ENCODE measurements at places on chromosomes 12 and 14. TPM values are rescaled to one million over a fixed set of nuclear protein-coding genes. Genes with fewer than 3 reads are reported as not detected.
A peak's percentile ranks its signal among the peaks of the same experiment; 100 is the strongest.

TMEM132D gene
- not detected for total RNA-seq

GRCh38 chr12:81627336-81628189, 131.6 kb downstream of the PPFIA2 start:
- H3K4me3 ChIP-seq = no peak overlapping the region
- H3K27me3 ChIP-seq = no peaks in the 10 kb centered on the region
- no peak overlapping the region for H3K27ac ChIP-seq
- H3K4me1 ChIP-seq = no peaks in the 10 kb centered on the region
- H3K36me3 ChIP-seq = no peaks in the 10 kb centered on the region

DNA sequence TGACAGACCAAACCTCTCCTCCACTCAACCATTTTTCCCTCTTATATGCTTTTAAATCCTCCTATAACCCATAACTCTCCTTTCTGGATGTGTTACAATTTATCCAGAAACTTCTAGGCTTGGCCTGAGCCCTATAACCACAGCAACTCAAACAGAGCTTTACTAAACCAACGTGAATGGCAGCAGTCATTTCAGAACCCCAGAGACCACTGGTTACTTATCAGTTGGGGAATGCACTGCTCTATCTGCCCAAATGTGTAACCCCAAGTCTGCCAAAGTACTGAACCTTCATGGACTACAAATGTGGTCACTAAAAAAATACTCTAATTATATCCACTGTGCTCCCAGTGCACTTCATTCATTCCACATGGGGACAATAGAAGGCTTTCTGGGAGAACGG, 42.0 kb downstream of the NAA25 start:
- no peak for DNase-seq
- no peaks in the 10 kb centered on the region for H3K4me1 ChIP-seq
- H3K36me3 ChIP-seq = no peaks in the 10 kb centered on the region
- no peak overlapping the region for H3K27ac ChIP-seq
- H3K27me3 ChIP-seq = no peaks in the 10 kb centered on the region
- no peak overlapping the region for H3K4me3 ChIP-seq

DNA sequence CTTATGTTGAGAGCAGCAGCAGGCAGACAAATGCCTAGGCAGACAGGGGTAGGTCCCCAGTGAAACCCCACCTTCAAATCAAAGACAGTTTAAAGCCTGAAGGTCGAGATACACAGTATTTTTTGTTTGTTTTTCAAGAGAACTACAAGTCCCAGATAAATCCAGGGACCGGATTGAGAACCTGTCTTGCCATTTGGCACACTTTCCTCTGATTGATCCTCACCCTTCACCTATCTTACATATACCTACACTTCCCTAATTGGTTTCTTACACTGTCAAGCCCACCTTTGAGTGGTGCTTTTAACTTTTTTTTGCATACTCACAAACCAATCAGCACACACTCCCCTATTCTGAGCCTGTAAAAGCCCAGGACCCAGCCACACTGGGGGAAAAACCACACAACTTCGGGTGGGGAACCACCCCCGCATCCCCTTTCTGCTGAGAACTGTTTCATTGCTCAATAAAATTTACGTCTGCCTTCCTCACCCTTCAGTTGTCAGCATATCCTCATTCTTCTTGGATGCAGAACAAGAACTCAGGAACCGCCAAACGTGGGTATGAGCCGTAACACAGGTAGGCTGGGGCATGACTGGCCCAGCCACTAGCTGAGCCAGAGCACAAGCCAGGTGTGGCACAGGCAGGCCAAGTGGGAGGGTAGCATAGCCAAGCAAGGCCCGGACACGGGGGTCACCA, 11.1 kb downstream of the DICER1 start:
- no peaks in the 10 kb centered on the region for H3K36me3 ChIP-seq
- no peak for DNase-seq
- H3K27ac ChIP-seq = no peak overlapping the region
- H3K4me3 ChIP-seq = no peak overlapping the region
- no peaks in the 10 kb centered on the region for H3K27me3 ChIP-seq
- H3K4me1 ChIP-seq = peaks cover 30% of the 10 kb centered on the region

DNA sequence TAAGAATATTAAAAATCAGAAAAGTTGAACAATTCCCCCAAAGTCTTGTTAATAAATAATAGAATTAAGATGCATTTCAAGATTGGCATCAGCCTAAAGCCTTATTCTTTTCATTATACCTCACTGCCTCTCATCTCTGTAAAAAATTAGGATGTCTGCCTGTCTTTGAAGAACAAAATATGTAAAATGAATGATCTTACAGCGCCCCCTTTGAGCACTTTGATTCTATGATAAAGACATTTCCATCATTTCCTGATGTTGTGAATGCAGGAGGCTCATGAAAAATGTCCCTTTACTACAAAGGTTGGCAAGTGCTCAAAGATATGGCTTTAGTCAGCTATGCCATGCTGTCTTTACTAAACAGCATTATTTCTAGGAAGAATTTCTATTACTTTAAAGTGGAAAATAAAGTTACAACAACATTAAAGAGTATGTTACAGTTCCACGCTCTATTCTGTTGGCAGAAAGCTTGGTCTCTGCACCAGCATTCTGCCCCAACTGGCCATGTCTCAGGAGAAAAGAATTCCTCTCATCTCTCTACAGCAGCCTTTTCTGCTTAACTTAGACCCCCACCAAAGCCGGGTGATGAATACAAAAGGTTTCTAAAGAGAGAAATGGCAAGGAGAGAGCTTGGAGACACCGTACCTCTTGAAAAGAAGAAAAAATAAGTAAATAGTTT, 95.1 kb downstream of the LLPH start:
- no peak overlapping the region for H3K27ac ChIP-seq
- no peak for DNase-seq
- no peak overlapping the region for H3K4me3 ChIP-seq

GRCh38 chr12:1797991-1798640, 22.2 kb upstream of the LRTM2 start:
- no peaks in the 10 kb centered on the region for H3K36me3 ChIP-seq
- no peak overlapping the region for H3K4me3 ChIP-seq
- H3K4me1 ChIP-seq = no peaks in the 10 kb centered on the region
- DNase-seq = no peak
- H3K27me3 ChIP-seq = no peaks in the 10 kb centered on the region

GRCh38 chr14:50775357-50775756, 55.6 kb downstream of the NIN start:
- no peak for DNase-seq
- no peak overlapping the region for H3K4me3 ChIP-seq
- H3K4me1 ChIP-seq = no peaks in the 10 kb centered on the region
- H3K27ac ChIP-seq = peak overlapping the region; percentile 57
- H3K36me3 ChIP-seq = no peaks in the 10 kb centered on the region
